ENCODE measurements at places on chromosomes 4 and X.
A peak's percentile ranks its signal among the peaks of the same experiment; 100 is the strongest.

DNA sequence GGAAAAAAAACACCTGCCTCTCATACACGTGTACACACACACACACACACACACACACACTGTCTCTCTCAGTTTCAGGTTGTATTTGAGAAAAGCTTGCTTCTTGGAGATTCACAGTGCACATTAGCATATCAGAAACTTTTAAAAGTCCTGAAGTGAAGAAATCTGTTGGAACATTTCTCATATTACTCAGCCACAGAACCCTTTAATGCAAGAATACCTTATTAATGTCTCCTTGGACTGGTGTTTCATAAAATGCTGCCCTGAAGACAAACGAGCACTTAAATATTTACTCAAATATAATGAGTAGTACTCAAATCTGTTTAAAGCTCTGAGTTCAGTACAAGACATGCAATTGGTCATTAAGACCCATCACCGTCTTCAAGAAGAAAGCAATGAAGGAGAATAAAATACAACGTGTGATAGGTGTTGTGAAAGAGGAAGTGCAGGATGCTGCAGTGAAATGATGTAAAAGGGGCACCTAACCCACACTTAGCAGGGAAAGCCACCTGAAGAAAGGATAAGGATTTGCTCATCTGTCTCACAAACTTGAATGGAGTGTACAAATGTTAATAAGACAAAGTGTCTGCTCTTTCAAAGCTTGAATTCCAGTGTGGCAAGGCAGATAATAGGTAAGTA lies 57.0 kb downstream of the DCLK2 start:
- DNase-seq: no peak

DNA sequence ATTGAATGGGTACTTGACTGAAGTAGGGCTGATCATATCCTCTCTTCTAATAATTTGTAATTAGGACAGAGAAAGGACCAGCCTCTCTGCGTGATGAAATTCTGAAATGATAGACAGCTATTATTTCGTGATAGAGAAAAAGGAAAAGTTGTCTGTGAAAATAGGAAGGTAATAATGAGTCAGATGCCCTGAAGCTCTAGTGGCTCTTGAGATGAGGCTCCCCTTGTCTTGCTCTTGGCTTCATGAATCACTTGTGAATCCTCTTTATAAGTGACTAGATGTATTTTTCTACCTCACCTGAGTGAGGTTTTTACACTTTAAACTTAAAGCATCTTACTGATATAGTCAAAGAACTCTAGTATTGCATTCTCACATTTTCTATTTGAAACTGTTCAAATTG lies 888.9 kb downstream of the PCDH18 start:
- no peak for DNase-seq

GRCh38 chrX:69309074-69309792 lies 144.0 kb upstream of the PJA1 start:
- DNase-seq: no peak

DNA sequence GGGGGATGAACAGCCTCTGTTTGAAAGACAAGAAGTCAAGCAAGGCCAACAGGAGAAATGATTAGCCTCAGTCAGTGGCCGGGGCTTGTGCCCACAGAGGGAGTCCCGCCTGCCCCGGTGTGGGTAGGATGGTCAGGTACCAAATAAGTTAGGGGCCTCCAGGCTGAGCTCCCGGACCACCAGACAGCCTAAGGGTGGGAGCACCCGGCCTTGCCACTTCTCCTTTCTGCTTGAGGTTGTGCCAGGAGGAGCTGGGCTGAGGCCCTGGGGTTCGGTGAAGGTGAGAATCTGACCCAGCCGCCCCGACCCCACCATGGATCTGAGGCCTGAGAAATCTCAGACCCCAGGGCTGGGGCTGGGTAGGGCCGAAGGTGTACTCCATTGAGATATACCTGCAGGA lies 48.8 kb downstream of the EFNB1 start:
- no peak for DNase-seq

- DNase-seq: no peak
Observed at GRCh38 chr4:25809996-25810395, 52.8 kb downstream of the SEL1L3 start.

DNA sequence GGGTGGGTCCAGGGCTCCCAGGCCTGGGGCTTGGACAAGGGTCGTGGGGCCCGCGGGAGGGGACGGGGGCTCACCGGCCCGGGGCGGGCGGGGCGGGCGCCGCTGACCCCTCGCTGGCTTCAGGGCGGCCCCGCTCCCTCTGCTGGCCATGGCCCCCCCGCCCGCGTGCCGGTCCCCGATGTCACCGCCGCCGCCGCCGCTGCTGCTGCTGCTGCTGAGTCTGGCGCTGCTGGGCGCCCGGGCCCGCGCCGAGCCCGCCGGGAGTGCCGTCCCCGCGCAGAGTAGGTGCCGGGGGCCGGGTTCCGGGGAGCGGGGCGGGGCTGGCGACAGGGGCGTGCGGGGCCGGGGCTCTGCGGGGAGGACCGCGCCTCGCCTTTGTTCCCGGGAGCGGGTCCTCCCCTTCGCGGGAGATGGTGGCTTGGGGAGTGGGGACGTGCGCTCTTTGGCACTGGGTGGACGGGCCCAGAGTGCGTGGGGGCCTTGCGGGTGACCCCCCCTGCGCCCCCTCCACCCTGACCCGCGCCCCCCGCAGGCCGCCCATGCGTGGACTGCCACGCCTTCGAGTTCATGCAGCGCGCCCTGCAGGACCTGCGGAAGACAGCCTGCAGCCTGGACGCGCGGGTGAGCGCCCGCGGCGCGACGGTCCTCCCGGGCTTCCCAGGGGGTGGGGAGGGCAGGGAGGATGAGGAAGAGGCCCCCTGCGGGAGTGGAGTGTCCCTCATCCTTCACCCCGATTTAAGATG lies 16.8 kb upstream of the NAT8L start:
- DNase-seq: peak; percentile 55

- no peak for DNase-seq
Observed at GRCh38 chr4:7328913-7329638, 105.7 kb downstream of the PSAPL1 start.

- no peak for DNase-seq
Observed at GRCh38 chrX:49054073-49054762, 4.6 kb upstream of the CCDC120 start.

DNA sequence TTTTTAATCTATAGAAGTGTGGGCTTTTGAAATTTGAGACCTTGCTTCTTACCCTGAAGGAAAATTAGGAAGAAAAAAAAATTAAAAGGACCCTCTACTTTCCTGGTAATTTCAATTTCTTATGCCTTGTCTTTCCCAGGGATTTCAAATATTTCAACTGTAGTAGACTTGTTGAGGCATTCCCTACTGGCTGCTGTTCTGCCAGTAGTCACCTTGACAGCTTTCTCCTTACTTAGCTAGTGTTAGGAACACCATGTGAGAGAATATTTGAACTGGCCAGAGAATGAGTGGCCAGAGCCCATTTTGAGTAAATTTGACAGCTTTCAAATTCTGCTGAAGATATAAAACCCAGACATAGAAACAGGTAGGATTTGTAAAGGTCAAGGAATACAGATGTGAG lies 24.0 kb upstream of the GBA3 start:
- no peak for DNase-seq

DNA sequence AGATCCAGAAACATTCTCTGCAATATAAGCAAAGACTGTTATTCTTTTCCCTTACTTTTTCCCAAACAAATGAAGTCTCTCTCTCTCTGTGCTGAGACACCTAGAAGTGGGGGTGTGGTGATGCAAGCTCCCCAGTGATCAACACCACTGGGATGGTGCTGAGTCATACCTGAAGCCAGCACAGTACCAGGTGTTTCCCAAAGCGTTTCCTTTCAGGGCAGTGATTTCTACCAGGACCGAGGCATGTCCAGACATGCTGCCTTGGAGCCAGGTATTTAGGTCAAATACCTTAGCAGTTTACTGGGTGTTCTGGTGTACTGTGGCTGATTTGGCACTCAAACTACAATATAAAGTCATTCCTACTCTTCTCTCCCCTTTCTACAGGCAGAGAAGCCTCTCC lies 726.5 kb downstream of the FAM133A start:
- no peak for DNase-seq

GRCh38 chrX:100447655-100448397 lies 37.8 kb upstream of the PCDH19 start:
- DNase-seq: peak; percentile 26

GRCh38 chrX:55489314-55490009 lies at the start of gene USP51:
USP51 (minus strand) TSS chrX:55489848; CDS start chrX:55488939, 909 bp downstream.
- peak; percentile 31 for DNase-seq

DNA sequence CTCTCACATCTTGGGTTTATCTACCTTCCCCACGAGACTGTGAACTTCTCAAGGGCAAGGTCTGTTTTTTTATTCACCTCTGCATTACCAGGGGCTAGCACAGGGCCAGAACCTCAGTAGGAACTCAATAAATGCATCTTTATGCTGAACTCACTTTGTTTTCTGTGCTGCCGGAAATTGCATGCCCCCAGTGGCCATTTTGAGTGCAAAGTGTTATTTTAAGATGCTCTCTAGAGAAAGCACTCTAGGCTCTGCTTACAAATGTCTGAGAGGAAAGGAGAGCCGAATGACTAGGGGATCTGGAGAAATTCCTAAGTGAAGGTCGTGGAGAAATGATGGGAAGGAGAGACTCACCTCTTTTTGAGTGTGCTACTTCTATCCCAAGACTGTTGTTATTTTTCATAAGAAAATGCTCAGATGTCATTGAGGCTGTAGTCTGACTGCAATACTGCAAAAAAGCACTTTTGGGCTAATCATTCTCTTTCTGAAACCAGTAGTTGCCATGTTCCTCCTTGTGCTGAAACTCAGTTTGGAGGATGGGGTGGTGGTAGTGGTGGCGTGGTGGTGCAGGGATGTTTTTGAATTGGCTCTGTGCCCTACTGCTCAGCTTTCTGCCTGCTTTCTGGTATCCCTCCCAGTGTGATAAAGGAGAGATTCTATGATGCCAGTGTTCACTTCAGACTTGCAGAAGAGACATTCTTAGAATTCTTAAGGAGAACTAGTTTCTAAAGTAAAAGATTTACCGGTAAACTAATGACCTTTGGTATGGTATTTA lies 41.3 kb downstream of the DOCK11 start:
- peak; percentile 33 for DNase-seq

- no peak for DNase-seq
Observed at GRCh38 chr4:8439914-8440491, 520 bp downstream of the ACOX3 start.

DNA sequence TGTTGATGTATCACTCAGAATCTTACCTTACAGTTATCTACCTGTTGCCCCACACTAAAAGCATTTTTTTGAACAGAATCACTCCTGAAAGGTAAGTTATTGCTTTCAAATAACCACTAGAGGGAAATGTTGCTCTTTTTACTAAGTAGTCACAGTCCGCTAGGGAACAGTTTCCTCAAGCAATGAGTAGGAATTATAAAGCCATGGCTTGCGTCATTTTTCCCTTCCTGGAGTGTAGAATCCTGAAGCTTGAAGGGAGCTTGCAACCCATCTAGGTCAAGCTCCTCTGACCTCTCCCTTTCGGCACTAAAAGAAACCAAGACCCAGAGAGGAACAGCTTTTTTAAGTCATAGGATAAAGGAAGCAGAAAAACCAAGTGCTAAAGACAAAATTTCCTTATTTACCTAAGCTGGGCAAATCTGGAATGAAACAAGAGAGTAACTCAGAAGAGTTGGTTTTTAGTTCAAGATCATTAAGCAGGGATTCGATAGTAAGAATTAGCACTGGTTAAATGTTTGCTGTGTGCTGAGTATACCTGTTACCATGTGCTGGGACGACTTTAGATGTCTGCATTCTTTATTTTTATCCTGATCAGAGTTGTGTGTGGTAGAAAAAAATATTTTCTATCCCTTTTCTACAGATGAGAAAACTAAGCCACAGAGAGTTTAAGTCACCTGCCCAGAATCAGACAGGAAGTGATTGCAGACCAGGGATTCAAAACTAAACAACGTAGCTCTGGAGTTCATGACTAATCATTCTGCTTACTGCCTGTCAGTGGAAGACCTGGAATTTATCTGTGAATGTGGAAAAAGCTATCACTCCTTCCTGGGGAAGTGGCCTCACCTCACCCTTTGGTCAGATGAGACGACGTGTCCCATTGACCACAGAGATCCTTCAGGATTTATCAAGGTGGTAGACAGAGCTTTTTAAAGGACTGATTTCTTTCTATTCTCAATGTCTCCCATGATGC lies 631.5 kb downstream of the RAB28 start:
- no peak for DNase-seq

- DNase-seq: no peak
Observed at GRCh38 chr4:76235407-76235806, 16.1 kb upstream of the FAM47E start.

- DNase-seq: no peak
Observed at GRCh38 chr4:159498446-159499115, 395.7 kb downstream of the RAPGEF2 start.

- no peak for DNase-seq
Observed at GRCh38 chr4:94472056-94472826, 20.5 kb downstream of the PDLIM5 start.

DNA sequence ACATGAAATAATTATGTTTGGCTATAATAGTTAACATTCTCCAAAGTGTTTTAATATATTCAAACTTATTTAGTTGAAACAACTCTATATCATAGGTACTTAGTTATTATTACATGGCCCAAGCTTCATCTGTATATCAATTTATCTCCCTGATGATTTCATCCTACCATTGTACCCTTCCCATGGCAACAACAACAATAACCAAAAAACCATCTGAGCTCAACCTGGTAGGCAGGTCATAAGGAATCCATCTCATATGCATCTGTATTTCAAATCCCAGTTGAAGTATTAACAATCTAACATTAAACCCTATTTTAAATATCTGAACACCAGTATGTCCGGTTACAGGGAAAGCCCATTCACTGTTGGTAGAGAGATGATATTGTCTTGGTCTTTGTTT lies 33.1 kb upstream of the SLC7A11 start:
- DNase-seq: no peak

DNA sequence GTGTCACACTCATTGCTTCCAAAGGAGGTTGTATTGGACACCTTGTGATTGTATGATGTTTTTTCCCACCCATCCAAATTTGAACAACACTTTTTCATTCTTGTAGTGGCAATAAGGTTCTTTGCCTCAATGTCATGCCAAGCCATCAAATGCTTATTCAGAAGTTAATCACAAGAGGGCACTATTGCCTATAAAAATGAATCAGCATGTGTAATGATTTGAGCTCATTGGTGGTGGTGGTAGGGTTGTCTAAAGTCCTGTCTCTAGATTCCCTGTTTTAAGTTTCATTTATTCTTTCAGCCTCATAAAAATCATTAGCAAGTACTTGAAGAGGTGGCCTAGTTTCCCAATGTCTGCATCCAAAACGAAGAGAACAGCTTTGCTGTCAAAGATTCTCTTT lies 37.0 kb downstream of the IRS4 start:
- DNase-seq: no peak

Data from stimulated activated CD8-positive, alpha-beta memory T cell treated with anti-CD3 and anti-CD28 coated beads, Interleukin-4, amount 100 ng/mL, for 48 hours (primary cell).